Activated gamma-delta T cell treated with anti-CD3 and anti-CD28 coated beads, Interleukin-2, amount 50 U/mL, for 16 hours (primary cell): ENCODE measurements at places on chromosomes 1 and 21.

GRCh38 chr1:225877580-225877979 lies 4.6 kb downstream of the TMEM63A start:
- DNase-seq: no peak

DNA sequence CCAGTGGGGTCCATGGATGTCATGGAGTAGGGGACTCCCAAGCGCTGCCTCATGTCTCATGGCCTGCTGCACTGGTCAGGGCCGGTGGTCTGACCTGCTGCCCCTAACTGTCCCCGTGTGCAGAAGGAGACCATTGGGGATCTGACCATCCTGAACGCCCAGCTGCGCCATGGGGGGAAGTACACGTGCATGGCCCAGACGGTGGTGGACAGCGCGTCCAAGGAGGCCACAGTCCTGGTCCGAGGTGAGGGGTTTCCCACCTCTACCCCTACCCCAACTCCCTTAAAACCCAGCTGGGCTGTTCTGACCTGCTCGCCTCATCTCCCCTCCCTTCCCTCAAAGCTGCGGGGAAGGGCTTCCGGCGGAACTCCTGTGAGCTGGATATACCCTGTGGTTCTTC lies 18.6 kb downstream of the TMEM81 start:
- DNase-seq: no peak

DNA sequence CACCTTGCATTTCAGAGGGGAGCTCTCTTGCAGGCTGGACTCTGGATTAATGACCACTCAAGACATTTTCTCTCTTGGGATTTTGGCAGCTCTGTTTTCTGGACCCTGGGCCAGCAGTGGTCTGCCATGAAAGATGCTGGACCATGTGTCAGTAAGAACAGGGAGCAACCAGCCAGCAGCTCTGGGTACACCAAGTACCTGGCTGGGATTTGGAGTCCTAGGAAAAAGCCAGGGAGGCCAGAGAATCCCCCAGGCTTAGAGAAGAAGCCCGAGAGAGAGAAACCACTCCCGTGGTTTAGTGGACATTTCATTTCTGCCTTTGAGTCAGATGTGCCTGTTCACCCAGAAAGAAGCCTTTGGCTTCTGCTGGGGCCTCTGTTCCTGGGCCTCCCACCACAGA lies 2.5 kb downstream of the NFASC start:
- DNase-seq: no peak

DNA sequence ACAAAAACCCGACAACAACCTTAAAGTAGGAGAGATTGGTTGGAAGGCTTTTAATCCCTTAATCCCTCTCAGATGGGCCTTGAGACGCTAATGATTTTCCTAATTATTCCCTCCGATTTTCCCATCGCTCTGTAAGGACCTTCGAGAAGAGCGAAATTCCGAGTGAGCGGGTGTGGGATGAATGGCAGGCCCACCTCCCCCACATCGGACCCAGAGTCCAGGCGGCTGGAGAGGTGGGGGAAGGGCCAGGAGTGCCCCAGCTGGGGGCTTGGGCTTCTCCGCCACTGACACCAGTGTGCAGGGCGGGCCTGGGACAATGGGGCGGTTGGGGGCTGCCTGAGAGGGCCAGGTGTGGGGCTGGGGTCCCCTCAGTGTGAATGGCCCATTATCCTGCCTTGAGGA lies 23.4 kb downstream of the RHBG start:
- DNase-seq: no peak

DNA sequence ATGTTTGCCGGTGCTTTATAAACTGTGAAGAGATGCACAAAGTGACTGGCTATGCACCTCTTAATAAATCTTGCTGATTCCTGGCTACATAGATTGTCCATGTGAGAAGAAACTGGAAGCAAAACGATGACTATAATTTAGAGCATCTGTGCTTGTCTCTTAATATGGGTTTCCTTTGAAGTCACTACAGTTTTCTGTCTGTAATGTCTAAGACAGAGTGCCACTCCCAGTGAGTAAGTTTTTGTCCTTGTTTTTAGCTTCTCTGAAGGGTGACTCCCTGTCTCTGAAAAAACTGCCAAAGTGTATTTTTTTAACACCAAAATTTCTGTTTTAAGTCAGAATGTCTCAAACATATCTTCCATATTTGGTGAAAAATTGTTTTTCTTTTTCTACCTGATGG lies 175.1 kb downstream of the FASLG start:
- DNase-seq: no peak
